Stimulated activated CD4-positive, alpha-beta T cell treated with anti-CD3 and anti-CD28 coated beads, TNF-alpha, amount 100 ng/mL, for 4 hours (primary cell): ENCODE measurements at places on chromosomes 3 and 15.
A peak's percentile ranks its signal among the peaks of the same experiment; 100 is the strongest.

- no peak for DNase-seq
Measured at GRCh38 chr3:45000823-45001222, 24.8 kb downstream of the EXOSC7 start.

DNA sequence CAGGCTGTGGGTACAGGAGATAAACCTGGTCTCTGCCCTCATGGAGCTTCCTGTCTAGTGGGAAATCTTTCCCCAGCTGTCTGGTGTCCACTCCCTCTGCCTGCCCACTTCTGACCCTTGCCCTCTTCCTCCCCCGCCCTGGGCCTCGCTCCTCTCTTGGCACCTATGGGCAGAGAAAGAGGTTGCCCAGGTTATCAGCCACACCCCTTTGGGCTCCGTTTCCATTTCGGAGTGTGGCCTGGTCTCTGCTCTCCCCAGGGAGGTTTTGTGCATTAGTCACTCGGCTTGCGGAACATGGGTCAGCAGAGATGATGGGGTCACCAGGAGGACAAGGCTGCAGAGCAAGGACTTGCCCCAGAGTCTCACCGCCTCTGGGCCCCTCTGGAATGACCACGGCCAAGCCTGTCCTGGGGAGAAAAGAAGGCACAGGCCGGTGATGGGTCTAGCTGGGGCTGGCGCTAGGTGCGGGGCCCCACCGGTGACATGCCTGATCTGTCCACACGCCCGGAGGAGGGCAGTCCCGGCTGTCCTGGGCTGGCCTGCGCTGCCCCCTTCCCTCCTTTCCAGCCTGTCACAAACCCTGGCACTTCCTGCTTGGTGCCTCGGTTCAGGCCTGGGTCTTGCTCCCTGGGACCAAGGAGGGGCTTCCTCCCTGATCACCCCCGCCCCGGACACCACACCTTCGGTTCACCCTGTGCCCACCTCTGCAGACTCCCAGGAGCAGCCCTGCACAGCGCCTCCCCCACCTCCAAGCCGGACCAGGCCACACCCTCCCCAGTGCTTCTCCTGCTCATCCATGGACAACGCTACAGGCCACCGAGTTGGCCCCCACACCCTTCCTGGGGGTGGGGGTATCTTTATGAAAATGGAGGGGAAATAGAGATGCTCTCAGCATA is 35.6 kb upstream of the MUC4 start:
- no peak for DNase-seq

GRCh38 chr3:197042539-197042938 is 12.9 kb upstream of the MELTF start:
- DNase-seq, result no peak

- DNase-seq, result no peak
Measured at GRCh38 chr3:184594371-184595001, 32.9 kb downstream of the EPHB3 start.

DNA sequence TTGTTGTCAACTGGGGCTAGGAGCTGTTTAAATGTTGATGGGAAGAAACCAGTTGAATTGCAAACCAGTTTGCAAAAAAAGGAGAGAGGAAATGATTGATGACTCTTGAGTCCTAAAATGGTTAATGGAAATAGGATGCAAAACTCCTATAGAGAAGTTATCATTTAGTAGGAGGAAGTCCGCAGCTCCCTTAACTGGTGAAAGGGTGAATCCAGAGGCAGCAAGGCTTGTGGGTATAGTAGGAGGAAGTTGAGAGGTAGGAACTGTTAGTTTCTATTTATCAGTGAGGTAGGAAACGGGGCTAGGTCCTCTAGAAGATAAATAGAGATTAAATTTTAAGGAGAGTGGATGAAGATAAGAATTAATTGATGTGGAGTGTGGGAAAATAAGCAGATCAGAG is 15.4 kb downstream of the IREB2 start:
- no peak for DNase-seq

- DNase-seq, result no peak
Measured at GRCh38 chr3:76495216-76495615, 544.7 kb upstream of the ROBO2 start.

DNA sequence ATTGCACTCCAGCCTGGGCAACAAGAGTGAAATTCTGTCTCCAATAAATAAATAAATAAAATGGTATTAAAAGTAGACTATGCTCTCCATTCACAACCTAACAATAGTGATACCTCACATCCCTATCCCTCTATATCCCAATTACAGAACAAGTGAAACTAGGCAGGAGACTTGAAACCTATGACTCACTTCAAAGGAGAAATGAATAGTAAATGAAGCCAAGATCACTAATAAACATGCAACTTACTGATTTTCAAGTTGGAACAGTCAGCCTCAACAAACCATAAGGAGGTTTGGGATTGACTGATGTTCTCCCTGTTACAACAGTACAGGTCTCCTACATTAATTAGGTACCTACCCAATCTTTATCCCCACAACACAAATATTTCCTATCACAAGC is 103.4 kb downstream of the GSK3B start:
- no peak for DNase-seq

- no peak for DNase-seq
Measured at GRCh38 chr3:143822374-143822773, 25.9 kb downstream of the SLC9A9 start.

- no peak for DNase-seq
Measured at GRCh38 chr3:154469585-154469984, 39.6 kb upstream of the GPR149 start.

- no peak for DNase-seq
Measured at GRCh38 chr3:126035362-126036050, 48.4 kb downstream of the SLC41A3 start.

DNA sequence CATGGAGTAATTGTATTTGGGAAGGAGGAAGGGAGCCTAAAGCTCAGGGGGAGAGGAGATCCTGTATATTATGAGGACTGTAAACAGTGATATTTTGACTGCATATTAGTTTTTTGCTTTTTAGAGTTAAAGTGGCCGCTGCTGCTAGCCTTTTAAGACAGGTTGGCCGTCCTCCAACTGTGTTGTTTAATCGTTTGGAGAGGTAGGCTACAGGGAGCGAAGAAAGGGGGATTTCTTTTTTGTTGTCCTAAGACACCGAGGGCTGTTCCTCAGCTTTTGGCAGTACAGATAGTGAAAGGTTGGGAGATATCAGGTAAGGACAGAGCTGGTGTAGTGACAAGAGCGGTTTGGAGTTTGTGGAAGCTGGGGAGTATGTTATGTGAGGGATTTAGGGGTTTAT is 38.2 kb upstream of the RNF7 start:
- no peak for DNase-seq

GRCh38 chr15:73892446-73893226 is 19.3 kb downstream of the TBC1D21 start:
- DNase-seq, result no peak

- DNase-seq, result no peak
Measured at GRCh38 chr3:123757281-123757940, 126.7 kb downstream of the MYLK start.

- DNase-seq, result no peak
Measured at GRCh38 chr15:58344213-58345070, 87.3 kb upstream of the LIPC start.

GRCh38 chr15:100661156-100661555 is 58.8 kb downstream of the ASB7 start:
- DNase-seq, result no peak

DNA sequence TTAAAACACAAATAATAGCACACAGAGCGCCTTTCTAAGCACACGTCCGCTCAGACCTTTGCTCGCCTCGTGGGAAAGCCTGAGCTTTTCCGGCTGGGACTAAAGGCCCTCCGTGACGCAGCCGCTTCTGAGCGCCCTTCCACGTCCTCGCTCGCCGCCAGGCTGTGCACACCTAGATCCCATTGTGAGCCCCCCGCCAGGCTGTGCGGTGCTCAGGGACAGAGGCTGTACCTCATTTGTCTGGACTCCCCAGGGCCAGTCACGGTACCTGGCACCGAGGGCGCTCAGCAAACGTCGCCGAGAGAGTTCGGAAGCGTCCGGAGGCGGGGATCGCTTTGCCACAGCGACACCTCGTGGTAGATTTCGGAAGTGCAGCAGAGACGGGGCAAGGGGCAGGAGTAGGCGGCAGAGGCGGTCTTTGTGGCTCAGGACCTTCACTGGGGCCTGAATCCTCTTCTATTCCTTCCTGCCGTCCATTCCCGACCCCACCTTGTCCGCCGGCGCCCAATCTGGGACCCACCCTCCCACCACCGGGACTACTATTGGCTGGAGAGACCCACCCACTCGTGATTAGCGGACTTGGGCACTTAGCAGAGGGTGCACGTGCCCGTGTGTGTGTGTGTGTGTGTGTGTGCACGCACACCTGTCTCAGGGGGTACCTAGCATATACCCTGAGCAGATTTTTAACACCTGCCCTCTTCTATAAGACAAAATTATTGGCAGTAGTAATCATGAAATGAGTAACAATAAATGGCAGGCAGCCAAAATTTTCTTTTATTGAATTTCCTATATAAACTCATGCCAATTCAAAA is 65.6 kb downstream of the RHCG start:
- DNase-seq, result peak; percentile 82

DNA sequence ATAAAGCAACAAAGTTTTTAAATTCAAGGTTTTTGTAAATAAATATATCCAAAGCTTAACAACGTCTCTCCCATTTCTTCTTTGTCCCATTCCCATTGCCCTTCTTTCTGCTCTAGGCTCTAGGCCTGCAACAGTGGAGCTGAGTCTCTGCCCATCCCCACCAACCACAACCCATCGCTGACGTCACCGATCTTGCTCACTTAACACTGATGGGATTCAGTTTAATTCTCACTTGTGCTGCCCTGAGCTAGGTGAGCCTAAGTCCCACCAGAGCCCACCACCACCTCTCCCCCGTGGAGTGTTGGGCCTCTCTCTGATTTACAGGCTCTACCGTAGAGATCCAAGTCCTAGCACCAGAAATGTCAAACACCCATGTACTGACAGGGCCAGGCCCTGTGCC is 61.3 kb upstream of the RAB6B start:
- no peak for DNase-seq

DNA sequence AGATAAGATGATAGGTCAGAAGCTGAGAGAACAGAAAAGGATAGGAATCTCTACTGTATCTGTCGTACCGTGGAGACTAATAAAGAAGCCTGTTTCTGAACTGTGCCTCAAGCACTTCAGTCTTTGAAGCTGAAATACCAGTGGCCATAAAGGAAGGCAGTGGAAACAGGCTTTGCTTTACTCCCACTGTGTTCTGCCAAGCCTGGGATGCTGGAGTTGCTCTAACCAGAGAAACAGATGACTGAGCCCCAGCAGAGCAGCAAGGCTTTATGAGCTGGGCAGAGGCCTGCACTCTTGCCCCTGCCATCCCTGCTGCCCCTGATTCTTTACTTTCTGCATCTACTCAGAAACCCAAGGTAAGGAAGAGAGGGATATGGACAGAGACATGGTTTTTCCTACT is 89.4 kb downstream of the PDE8A start:
- DNase-seq, result no peak

DNA sequence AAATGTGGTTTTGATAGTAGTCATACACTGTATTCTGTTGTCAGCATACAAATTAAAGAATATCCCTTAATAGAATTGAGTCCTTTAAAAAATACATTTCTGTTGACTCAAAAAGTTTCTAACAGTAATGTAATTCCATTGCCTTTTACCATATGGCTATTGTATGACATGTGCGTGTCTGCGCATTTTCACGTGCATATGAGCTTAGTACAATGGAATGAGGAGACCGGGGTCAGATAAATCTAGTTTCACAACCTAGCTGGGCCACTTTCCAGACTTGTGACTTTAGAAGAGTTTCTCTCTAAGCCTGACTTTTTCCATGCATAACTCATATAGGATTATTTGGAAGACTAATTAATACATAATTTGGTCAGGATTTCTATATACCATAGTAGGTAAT is 38.7 kb downstream of the ZBTB38 start:
- DNase-seq, result no peak

GRCh38 chr15:58190419-58190818 is 52.2 kb downstream of the AQP9 start:
- DNase-seq, result no peak

GRCh38 chr3:126549861-126550487 is 8.8 kb downstream of the C3orf22 start:
- no peak for DNase-seq

GRCh38 chr3:16609927-16610580 is 4.8 kb upstream of the DAZL start:
- no peak for DNase-seq

GRCh38 chr15:40412095-40412759 is 6.6 kb downstream of the IVD start:
- no peak for DNase-seq

GRCh38 chr15:31371520-31372240 is 45.0 kb downstream of the KLF13 start:
- no peak for DNase-seq

GRCh38 chr3:51642462-51642861 is 28.6 kb upstream of the TEX264 start:
- no peak for DNase-seq

DNA sequence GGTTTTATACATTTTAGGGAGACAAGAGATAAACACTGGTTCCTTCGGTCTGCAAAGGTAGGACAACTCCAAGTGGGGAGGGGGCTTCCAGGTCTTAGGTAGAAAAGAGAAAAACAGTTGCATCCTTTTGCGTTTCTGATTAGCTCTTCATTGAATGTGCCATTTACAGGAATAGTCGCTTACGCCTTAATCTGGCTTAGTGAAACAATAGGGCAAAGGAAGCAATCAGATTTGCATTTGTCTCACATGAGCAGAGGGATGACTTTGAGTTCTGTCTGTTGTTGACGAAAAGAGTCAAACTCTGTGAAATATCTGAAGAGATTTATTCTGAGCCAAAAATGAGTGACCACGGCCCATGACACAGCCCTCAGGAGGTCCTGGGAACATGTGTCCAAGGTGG is 166.0 kb upstream of the ATP10A start:
- no peak for DNase-seq

DNA sequence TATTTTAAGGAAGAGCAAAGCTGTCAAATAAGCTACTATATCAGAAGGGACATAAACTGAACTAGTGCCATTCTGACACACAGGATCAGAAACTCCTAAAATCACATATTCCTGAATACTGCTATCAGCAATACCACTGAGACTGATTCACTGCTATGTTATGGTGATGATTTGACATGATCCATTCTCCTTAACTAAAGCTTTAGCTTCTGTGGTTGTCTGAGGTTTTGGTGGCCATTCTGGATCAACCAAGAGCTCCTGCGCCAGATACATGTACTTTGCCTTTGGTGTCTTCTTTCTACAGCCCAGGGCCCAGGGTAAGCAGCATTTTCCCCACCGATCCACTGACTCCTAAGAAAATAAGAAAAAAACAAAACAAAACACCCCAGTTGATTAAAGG is 6.7 kb upstream of the GP5 start:
- DNase-seq, result no peak
